PC-9 (cell line): ENCODE measurements at places on chromosomes 7 and 10.

- H3K4me1 ChIP-seq, result no peaks in the 10 kb centered on the region
- no peak overlapping the region for H3K4me3 ChIP-seq
- no peak overlapping the region for H3K27ac ChIP-seq
- DNase-seq, result no peak
- H3K27me3 ChIP-seq, result no peaks in the 10 kb centered on the region
- no peaks in the 10 kb centered on the region for H3K36me3 ChIP-seq
These were observed 64.5 kb downstream of the CH25H start for GRCh38 chr10:89142590-89142989.

DNA sequence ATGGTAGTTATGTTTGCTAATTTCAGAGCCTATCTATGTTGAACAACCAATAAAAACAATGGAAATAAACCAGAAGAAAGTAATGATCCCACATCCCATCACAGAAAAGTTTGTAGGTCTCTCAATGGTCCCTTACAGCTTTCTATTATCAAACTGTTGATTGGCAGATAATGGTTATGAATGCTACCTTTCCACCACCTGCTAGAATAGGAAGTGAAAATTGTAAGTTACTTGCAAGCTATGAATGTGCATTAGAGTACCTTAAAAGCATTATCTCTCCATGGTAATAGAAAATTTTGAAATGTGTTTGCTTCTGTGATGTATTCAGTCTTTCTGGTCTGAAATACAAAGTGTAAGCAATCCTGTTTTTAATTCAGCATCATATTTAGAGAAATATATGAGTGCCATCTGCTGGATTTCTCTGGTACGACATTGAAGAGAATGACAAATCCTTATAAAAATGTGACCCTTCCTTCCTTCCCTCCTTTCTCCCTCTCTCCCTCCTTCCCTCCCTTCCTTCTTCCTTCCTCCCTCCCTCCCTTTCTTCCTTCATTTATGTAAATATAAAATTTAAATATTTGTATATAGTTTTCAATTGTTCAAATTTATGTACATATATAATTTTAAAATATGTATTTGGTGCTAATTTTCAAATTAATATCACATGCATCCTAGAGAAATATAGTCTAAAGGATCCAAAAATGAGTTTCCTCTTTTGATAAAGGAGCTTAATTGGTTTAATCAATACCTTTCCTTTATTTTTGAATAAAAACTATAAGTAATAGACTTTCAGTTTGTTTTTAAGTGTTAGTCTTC is 41.4 kb upstream of the PNLIPRP3 start:
- H3K4me3 ChIP-seq, result no peak overlapping the region
- peaks cover 1% of the 10 kb centered on the region; the same call in 1 of the 2 replicates for H3K27me3 ChIP-seq
- no peak for DNase-seq
- H3K4me1 ChIP-seq, result no peaks in the 10 kb centered on the region
- no peaks in the 10 kb centered on the region for H3K36me3 ChIP-seq

DNA sequence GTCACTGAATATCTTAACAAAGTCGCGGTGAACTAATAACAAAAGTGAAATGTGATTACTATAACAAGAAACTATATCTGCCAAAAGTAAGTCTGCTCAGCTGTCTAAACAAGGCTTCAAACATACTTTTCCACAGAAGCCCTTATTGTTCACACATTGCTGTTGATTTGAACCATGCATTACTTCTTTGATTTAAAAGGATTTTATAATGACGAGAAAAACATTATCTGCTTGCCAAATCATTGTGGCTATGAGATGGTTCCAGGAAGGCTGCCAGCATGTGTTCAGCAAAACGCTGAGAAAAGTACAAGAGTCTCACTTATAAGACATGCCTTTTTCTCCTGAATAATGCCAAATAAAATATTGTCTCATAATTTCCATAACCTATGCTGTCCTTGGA is 24.4 kb downstream of the RNF133 start:
- no peaks in the 10 kb centered on the region for H3K27me3 ChIP-seq
- H3K36me3 ChIP-seq, result no peaks in the 10 kb centered on the region
- no peak overlapping the region for H3K27ac ChIP-seq
- DNase-seq, result no peak
- H3K4me3 ChIP-seq, result no peak overlapping the region

GRCh38 chr10:105387971-105388370 is 746.9 kb downstream of the SORCS3 start:
- no peaks in the 10 kb centered on the region for H3K36me3 ChIP-seq
- no peak overlapping the region for H3K27ac ChIP-seq

GRCh38 chr7:356087-356486 is 66.1 kb downstream of the FOXL3 start:
- H3K4me3 ChIP-seq, result no peak overlapping the region
- no peak for DNase-seq
- no peaks in the 10 kb centered on the region for H3K36me3 ChIP-seq
- no peaks in the 10 kb centered on the region for H3K4me1 ChIP-seq

DNA sequence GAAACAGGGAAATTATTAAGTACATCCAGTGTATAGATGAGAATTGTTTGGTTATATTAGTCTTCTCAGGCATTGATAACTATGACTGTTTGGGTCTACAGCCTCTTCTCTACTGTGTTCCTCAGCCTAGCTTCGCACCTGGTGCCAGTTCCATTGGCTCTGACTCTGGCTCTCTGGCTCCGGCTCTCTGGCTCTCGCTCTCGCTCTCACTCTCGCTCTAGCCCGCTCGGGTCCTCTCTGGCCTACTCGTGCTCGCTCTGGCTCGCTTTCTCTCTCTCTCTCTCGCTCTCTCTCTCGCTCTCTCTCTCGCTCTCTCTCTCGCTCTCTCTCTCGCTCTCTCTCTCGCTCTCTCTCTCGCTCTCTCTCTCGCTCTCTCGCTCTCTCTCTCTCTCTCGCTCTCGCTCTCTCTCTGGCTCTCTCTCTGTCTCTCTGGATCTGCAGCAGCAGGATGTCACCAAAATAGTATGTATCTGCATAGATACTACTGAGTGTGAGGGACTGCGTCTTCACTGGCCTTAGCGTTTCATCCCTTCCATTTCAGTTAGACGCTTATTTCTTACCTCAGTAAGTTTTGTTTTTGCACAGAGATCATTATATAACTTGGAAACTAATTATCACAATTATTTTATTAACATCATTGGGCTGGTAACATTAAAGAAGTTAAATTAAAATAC is 6.5 kb upstream of the SSBP1 start:
- no peaks in the 10 kb centered on the region for H3K27me3 ChIP-seq
- H3K27ac ChIP-seq, result no peak overlapping the region
- H3K4me3 ChIP-seq, result no peak overlapping the region
- peaks cover under 1% of the 10 kb centered on the region; the same call in 1 of the 2 replicates for H3K4me1 ChIP-seq
